Kidney (tissue), 22 donors: ENCODE measurements at places on chromosomes 16 and 17. TPM values are rescaled to one million over a fixed set of nuclear protein-coding genes. Genes with fewer than 3 reads are reported as not detected.

NOD2 gene
- polyA plus RNA-seq, result 0.22 TPM

CHST5 gene
- 0.28 TPM for polyA plus RNA-seq

SALL1 gene
- 15.3 TPM for polyA plus RNA-seq

CRYM gene
- polyA plus RNA-seq, result 80.9 TPM

RCVRN gene
- polyA plus RNA-seq, result not detected

NACA2 gene
- polyA plus RNA-seq, result not detected

OR1A1 gene
- not detected for polyA plus RNA-seq

ALOX15B gene
- polyA plus RNA-seq, result 0.15 TPM

MMP25 gene
- 0.65 TPM for polyA plus RNA-seq

WBP2 gene
- 151 TPM for polyA plus RNA-seq

TSNAXIP1 gene
- polyA plus RNA-seq, result 2.8 TPM

MMP28 gene
- polyA plus RNA-seq, result 10.3 TPM

TMUB2 gene
- polyA plus RNA-seq, result 39.2 TPM

CDRT4 gene
- 4.6 TPM for polyA plus RNA-seq

ACSM2A gene
- polyA plus RNA-seq, result 269 TPM

TCAP gene
- 1.7 TPM for polyA plus RNA-seq

BAIAP3 gene
- 8.2 TPM for polyA plus RNA-seq

DNA sequence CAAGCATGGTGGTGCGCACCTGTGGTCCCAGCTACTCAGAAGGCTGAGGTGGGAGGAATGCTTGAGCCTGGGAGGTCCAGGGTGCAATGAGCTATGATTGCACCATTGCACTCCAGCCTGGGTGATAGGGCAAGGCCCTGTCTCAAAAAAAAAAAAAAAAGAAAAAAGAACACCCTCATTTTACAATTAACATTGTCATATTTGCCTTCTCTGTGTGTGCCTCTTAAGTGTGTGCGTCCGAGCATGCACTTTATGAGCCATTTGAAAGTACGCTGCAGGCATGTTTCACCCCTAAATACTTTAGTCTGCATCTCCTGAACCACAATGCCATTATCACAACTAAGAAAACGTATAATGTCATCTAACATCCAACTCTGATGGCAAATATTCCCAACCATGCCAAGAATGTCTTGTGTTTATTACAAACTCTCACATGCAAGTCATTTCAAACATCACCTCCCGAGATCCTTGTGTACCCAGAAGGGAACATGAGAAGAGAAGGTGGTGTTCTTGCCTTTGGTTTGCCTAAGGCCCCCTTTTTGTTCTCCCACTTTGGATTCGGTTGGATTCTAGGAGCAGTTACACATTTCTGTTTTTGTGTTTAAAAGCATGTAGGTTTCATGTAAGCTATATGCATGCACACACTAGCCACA is 38.0 kb downstream of the CDH1 start:
- no peak for DNase-seq

GRCh38 chr17:58335061-58335731 is 6.6 kb upstream of the TSPOAP1 start:
- DNase-seq, result no peak

DNA sequence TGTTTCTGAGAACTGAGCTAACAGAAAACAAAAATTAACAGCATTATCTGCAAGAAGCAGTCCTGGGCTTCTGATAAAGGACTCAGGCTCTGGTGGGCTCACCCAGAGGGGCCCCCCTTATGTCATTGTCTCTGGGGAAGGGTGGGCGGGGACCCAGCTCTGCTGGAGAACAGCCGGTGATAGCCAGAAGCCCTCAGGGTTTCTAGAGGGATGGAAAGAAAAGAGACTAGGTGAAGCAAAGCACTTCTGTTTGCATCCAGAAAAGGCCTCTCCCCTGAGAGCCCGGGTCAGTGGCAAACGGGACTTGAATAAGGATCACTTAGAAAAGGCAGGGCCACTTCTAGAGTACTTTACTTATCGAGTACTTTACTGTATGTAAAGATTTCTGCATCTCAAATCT is 7.0 kb upstream of the CDC42EP4 start:
- no peak for DNase-seq

DNA sequence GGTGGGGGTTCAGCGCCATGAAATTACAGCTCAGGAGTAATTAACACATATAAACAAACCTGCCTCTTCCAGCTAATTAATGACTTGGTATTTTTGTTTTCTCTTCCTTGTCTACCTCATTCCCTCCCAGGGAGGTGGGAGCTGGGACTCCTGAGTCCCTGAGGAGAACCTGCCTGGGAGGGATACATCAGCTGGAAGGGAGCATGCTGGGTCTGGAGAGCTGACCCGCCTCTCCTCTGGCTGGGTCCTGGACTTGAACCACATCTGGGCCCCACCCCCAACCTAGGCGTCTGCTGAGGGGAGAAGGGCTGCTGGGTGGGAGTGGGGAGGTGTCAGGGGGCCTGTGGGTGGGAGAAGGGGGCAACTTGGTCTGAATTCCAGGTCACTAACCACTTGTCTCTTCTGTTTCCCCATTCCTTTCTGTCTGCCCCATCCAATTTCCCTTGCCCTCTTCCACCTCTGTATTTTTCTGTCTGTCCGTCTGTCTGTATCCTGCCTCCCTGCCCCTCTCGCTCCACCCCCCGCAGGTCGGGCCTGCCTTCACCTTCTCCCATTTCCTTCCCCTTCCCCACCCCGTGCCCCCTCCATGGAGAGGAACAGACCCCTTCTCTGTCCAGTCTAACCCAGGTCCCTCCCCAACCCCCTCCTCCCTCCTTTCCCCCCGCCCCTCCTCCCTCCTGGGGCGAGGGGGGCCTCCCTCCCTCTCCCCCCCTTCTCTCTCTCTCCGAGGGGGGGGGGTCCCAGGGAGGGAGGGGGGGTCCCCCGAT is at the start of gene NLGN2:
NLGN2 (plus strand) TSS at position 361 of the 767 bp plus-strand sequence. CDS start 411 bp downstream, outside the sequence.
- no peak for DNase-seq

DNA sequence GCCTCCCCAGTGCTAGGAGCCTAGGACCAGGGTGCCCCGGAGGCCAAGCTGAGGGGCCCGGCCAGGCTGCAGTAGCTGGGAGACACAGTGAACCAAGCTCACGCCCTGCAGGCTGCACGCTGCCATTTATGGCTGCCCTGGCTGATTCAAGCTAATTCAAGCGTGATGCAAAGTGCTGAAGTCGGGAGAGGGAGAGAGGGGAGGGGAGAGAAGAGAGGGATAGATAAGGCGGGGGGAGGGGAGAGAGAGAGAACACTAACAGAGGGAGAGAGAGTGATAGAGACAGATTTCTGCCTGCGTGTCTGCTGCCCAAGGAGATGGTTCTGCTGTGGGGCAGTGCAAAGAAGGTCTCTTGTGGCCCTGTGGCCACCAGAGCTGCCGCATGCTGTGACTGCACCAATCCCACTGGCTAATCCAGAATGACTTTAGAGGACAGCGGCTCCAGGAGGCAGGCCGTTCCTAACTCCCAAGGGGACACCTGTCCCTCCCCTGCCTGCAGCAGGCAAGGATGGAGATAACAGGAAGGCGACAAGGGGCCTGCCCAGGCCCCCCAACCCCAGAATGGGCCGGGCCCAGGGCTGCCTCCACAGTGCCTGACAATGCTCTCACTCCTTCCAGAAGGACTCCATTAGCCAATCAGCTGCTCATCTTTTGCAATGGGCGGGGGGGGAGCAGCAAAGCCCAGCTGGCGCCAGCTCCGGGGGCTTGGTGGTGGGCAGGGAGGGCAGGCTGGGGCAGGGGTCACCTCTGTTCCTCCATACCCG is 12.9 kb downstream of the MXRA7 start:
- DNase-seq, result peak; percentile 82

DNA sequence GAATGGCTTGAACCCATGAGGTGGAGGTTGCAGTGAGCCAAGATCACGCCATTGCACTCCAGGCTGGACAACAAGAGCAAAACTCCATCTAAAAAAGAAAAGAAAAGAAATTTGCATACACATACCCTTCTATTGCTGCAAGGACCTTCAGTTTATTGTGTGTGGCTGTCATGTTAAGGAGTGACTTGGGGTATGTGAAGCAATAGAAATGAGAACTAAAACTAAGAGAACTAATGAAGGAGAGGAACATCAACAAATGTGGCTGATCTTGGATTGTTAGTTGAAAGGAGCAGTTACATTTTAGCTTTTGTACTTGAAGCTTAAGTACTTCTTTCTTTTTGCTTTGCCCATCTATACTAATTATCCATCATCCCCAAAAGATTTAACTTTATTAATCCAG is 12.7 kb upstream of the NSRP1 start:
- DNase-seq, result no peak

- DNase-seq, result no peak
Observed at GRCh38 chr17:11908711-11909146, 88.5 kb downstream of the ZNF18 start.

DNA sequence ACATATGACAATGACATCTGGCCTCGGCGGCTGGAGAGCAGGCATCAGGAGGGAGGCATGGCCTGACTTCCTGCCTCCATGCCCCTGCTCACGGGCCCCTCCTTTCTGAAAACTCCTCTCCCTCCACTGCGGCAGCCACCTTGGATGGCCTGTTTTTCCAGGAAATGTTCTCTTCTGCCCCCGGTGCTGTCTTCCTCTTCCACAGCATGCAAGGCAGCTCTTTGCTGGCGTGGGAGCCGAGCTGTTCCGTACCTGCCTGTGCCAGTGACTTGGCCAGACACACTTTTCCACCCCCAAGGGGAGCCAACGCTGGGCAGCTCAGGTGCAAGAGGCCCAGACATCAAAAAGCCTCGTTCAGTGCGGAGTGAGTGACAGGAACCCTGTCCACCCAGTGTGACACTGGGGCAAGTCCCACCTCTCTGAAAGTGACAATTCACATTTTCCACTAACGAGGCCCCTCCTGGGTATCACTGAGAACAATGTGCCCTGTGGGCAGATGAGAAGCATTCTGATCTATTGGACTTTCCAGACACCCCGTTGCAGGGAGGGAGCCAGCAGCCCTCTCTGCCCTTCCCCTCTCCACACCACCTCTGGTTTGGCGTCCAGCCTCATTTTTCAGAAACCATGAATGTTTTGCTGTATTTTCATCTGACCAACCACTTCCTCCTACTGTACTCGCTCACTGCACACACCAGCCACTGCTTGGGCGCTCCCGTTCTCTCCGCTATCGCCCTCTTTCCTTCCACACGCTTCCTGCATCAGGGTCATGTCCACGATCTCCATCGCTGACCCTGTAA is 31.2 kb downstream of the NSMCE1 start:
- no peak for DNase-seq

DNA sequence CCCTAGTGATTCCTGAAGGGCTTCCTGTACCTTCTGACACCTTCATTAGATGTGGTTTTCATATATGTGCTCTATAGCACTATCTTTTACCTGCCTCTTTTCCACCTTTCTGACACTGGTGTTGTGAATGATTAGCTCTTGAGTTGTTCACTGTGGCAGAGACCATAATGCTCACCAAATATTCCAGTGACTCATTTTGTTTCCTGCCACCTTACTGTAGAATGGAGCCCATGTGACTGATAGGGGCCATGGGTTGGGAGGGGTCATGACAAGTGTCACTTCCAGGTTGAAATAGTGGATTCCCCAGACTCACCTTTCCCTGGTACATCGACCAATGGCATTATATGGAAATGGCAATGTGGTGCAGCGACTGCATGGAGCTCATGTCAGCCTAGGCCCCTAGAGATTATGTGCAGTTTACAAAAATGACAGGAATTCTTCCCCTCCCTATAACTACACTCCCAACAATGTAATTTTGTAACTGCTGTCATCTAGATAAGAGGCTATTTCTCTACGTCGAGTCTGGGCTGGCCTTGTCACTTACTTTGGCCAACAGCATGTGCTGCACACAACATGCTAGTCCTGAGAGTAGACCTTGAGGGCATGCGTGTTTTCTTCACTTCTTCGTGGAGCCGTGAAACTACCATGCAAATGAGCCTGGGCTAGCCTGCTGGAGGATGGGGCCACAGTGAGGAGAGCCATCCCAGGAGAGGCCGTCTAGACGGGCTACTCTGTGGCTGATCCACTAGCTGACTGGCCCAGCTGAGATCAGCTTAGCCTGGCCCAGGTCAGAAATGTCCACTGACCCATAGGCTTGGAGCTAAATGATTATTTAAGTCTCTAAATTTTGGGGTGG is 409.5 kb downstream of the CA10 start:
- no peak for DNase-seq

DNA sequence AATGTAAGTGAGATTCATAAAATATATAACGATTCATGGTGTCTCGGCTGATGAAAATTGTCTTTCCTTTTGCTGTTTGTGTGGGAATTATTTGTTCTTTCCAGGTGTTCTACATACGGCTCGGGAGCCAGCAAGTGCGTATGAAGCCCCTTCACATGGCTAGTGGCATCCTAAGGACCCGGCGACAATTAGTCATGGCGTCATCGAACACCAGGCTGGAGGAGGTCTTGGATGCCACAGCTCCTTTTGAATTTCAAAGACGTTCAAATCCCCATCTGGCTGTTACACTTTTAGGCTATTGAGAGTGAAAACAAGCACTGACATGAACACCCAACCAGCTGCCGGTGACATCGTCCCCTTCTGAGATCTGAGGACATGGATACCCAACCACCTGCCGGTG is 397.7 kb upstream of the TNRC6C start:
- DNase-seq, result no peak

DNA sequence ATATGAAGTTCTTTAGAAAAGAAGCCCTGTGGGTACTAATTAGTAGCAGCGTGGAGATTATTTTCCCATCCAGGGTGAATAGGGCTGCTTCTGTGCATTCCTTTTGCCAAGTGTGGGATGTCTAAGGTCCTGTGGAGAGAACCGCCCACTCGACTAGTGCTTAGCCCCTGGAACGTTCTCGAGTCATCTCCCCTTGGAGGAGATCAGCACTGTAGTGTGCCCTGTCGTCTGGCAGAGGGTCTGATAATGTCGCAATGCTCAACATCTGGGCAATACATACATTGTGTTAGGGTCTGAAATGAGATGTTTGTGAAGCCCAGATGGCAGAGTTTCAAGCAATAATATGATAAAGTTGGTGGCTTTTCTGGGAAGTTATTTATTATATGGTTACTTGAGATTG is 64.8 kb downstream of the SPECC1 start:
- DNase-seq, result no peak

DNA sequence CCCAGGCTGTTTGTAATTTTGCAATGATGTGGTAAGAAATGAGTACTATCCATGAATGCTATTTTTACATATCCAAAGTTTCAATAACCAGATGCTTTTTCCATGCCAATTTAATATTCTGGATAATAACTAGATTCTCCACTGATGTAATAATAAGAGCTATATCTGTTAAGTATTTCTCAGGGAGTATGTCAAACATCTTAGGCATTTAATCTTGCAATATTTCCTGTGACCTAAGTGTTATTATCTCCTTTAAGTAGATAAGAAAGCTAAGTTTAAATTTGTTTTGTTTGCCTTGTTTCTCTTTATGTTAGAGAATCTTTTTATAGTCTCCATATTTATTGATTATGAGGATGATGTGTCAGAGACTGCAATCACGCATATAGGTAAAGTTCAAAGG is 32.3 kb upstream of the HS3ST3A1 start:
- no peak for DNase-seq

GRCh38 chr16:68760671-68761275 is 23.7 kb downstream of the CDH1 start:
- DNase-seq, result no peak

- DNase-seq, result no peak
Observed at GRCh38 chr17:39950871-39951348, 11.9 kb upstream of the GSDMA start.

- no peak for DNase-seq
Observed at GRCh38 chr16:79257953-79258490, 342.5 kb downstream of the MAF start.

GRCh38 chr16:48575471-48576050 is 34.4 kb downstream of the N4BP1 start:
- no peak for DNase-seq
